Breast epithelium (tissue), 4 donors: ENCODE measurements at places on chromosomes 12 and 14. TPM values are rescaled to one million over a fixed set of nuclear protein-coding genes. Genes with fewer than 3 reads are reported as not detected.

- no peaks in the 10 kb centered on the region for H3K4me1 ChIP-seq
- no peaks in the 10 kb centered on the region for H3K36me3 ChIP-seq
- DNase-seq: no peak
- H3K27ac ChIP-seq: no peak overlapping the region
- no peaks in the 10 kb centered on the region for H3K27me3 ChIP-seq
Measured at GRCh38 chr12:31008961-31009840, 64.5 kb upstream of the DDX11 start.

KCNK13 gene
- 0.59 TPM for total RNA-seq

GRCh38 chr12:47312808-47313426, 233.2 kb upstream of the AMIGO2 start:
- H3K4me1 ChIP-seq: no peaks in the 10 kb centered on the region
- no peak overlapping the region for H3K27ac ChIP-seq
- H3K36me3 ChIP-seq: no peaks in the 10 kb centered on the region

- H3K27ac ChIP-seq: no peak overlapping the region
- no peak for DNase-seq
- no peak overlapping the region for H3K4me3 ChIP-seq
- no peaks in the 10 kb centered on the region for H3K27me3 ChIP-seq
Measured at GRCh38 chr12:34297126-34297789, 275.0 kb downstream of the ALG10 start.

LRRK2 gene
- total RNA-seq: 13.5 TPM

DNA sequence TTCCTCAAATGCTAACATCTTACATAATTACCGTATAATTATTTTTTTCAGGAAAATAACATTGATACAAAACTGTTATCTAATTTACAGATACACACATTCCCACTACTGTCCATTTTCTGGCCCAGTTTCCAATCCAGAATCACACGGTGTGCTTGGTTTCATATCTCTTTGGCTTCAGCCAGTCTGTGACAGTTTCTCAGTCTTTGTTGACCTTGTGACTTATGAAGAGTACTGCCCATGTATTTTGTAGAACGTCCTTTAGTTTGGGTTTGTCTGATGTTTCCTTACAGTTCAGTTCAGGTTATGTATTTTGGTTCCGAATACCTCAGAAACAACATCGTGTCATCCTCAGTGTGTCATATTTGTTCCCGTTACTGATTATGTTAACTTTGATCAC, 16.2 kb downstream of the RXYLT1 start:
- H3K4me3 ChIP-seq: no peak overlapping the region
- H3K4me1 ChIP-seq: no peaks in the 10 kb centered on the region
- H3K36me3 ChIP-seq: no peaks in the 10 kb centered on the region
- H3K27me3 ChIP-seq: no peaks in the 10 kb centered on the region
- DNase-seq: no peak
- H3K27ac ChIP-seq: no peak overlapping the region

TEX22 gene
- 0.59 TPM for total RNA-seq

GRCh38 chr14:44112774-44113460, 394.2 kb downstream of the FSCB start:
- no peak for DNase-seq
- H3K36me3 ChIP-seq: no peaks in the 10 kb centered on the region
- H3K4me3 ChIP-seq: no peak overlapping the region
- H3K27me3 ChIP-seq: no peaks in the 10 kb centered on the region
- H3K4me1 ChIP-seq: no peaks in the 10 kb centered on the region
- H3K27ac ChIP-seq: no peak overlapping the region

DRAM1 gene
- total RNA-seq: 31.2 TPM

- no peaks in the 10 kb centered on the region for H3K4me1 ChIP-seq
- H3K27me3 ChIP-seq: no peaks in the 10 kb centered on the region
- no peaks in the 10 kb centered on the region for H3K36me3 ChIP-seq
Measured at GRCh38 chr12:75481013-75481705, 604 bp downstream of the GLIPR1 start.

DNA sequence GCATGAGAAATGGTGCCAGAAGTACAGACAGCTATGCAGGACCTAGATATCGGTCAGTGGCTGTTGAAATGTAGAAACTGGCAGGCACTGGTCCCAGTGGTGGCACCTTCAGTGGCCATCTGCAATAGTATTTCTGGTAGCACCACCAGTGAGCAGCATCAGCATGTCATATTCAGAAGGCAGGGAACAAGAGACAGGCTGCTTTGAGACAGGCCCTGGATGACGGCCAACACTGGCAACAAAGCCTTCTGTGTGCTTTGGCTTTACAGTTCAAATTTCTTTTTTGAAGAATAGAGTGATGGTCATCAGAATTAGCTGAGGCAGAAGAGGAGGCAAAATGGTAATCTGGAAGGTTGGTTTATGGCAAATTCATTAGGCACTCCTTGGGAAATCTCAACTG, 273.4 kb upstream of the SLC16A7 start:
- H3K4me3 ChIP-seq: no peak overlapping the region
- DNase-seq: no peak
- no peaks in the 10 kb centered on the region for H3K4me1 ChIP-seq
- no peak overlapping the region for H3K27ac ChIP-seq
- no peaks in the 10 kb centered on the region for H3K27me3 ChIP-seq

ITFG2 gene
- 22.2 TPM for total RNA-seq

GRCh38 chr12:92049403-92049802, 96.2 kb downstream of the BTG1 start:
- no peaks in the 10 kb centered on the region for H3K4me1 ChIP-seq
- H3K36me3 ChIP-seq: no peaks in the 10 kb centered on the region
- H3K27ac ChIP-seq: no peak overlapping the region
- no peak overlapping the region for H3K4me3 ChIP-seq
- no peak for DNase-seq

KLHDC2 gene
- 88.5 TPM for total RNA-seq

DNA sequence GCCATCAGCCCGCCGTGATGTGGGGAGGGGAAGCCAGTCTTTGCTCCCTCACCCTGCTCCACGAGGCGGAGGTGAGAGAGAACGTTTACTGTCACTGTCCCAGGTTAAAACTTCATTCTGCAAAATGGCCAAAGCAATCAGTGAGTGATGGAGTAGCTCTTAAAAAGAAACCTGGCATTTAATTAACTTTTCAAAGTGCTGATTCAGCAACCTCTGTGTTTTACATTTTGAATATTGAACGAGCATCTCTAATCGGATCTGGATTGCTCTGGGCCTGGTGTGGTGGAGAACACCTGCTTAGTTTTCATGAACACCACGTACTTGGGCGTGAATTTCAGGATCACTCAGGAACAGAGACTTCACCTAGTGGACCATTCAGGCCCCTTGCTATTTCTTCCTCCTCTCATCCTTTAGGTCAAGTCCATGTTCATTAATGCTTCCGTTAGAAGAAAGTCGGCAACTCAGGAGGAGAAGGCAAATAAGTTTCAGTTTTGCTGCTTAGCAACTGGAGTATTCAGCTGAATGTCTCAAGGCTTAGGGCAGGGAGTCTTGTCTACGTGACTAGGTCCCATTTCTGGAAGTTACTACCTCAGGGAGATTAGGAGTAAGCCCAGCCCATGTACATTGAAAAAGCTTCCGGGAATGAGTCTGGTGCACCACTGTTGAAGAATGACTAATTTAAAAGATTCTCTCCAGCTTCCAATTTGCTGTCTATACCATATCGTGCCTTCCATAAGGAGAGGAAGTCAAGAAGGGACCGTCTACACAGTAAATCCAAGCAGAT, 68.2 kb downstream of the IFT43 start:
- no peaks in the 10 kb centered on the region for H3K27me3 ChIP-seq
- H3K27ac ChIP-seq: no peak overlapping the region
- no peak for DNase-seq
- H3K36me3 ChIP-seq: no peaks in the 10 kb centered on the region
- no peak overlapping the region for H3K4me3 ChIP-seq

DHRS1 gene
- 21.9 TPM for total RNA-seq

POTEG gene
- total RNA-seq: not detected

GRCh38 chr14:89167705-89168104, 249.3 kb downstream of the FOXN3 start:
- no peak overlapping the region for H3K27ac ChIP-seq
- no peak overlapping the region for H3K4me3 ChIP-seq
- no peaks in the 10 kb centered on the region for H3K27me3 ChIP-seq
- no peaks in the 10 kb centered on the region for H3K4me1 ChIP-seq
- DNase-seq: no peak

WIF1 gene
- total RNA-seq: 23.4 TPM

GRCh38 chr14:74389980-74390379, 36.0 kb downstream of the SYNDIG1L start:
- DNase-seq: no peak
- H3K4me1 ChIP-seq: no peaks in the 10 kb centered on the region
- H3K36me3 ChIP-seq: no peaks in the 10 kb centered on the region
- no peak overlapping the region for H3K4me3 ChIP-seq
- no peak overlapping the region for H3K27ac ChIP-seq

GRCh38 chr12:2312770-2313169, 260.0 kb downstream of the CACNA1C start:
- DNase-seq: no peak
- no peaks in the 10 kb centered on the region for H3K36me3 ChIP-seq
- H3K27me3 ChIP-seq: no peaks in the 10 kb centered on the region
- H3K4me1 ChIP-seq: no peaks in the 10 kb centered on the region

- H3K36me3 ChIP-seq: no peaks in the 10 kb centered on the region
- no peak overlapping the region for H3K27ac ChIP-seq
- no peak overlapping the region for H3K4me3 ChIP-seq
- H3K27me3 ChIP-seq: no peaks in the 10 kb centered on the region
- no peaks in the 10 kb centered on the region for H3K4me1 ChIP-seq
Measured at GRCh38 chr12:125533434-125534029, 468.3 kb downstream of the AACS start.

DNA sequence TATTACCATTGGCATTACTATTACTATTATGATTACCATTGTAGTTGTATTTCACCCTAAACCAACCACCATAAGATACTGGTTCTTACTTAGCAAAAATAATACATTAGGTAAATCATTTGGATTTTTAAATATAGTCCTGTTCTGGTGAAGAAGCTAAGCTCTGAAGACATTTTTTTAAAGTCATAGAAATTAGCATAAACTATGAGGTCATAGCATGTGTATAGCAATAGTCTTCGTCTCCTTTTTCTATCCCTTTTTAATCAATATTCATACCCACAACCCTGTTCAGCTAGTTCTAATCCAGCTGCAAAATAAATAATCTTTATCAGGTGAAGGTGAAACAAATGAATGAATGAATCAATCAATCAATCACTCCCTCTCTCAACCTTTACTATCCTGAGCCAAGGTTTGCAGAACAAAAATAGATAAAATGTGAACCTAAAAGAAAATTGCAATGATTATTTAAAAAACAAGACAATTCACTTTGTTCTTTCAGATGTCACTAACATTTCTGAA, 134.5 kb downstream of the STXBP6 start:
- no peaks in the 10 kb centered on the region for H3K36me3 ChIP-seq
- no peaks in the 10 kb centered on the region for H3K4me1 ChIP-seq
- H3K27ac ChIP-seq: no peak overlapping the region
- no peak overlapping the region for H3K4me3 ChIP-seq

DNA sequence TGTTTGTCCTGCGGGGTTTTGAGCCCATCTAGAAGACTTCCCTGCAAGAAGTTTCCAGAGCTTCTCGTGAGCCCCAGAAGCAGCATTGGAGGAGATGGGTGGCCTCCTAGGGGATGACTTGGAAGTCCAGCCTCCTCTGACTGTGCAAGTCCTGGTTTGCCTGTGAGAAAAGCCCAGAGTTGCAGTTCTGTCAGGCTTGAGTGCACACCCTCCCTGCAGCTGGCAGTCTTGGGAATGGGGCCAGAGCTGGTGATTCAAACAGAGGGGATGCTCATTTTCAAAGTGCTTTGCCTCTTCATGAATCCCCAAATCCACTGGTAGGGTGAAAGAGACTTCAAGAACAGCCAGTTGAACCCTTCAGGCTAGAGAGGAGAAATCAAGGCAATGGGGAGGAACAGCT, 3.9 kb upstream of the PPP1R1A start:
- no peak overlapping the region for H3K27ac ChIP-seq
- DNase-seq: no peak
- H3K4me3 ChIP-seq: no peak overlapping the region
- no peaks in the 10 kb centered on the region for H3K4me1 ChIP-seq
- no peaks in the 10 kb centered on the region for H3K27me3 ChIP-seq
- no peaks in the 10 kb centered on the region for H3K36me3 ChIP-seq

- no peaks in the 10 kb centered on the region for H3K27me3 ChIP-seq
- DNase-seq: no peak
- no peaks in the 10 kb centered on the region for H3K36me3 ChIP-seq
- no peak overlapping the region for H3K4me3 ChIP-seq
Measured at GRCh38 chr12:44224399-44225148, 388.7 kb downstream of the TMEM117 start.

GALNT8 gene
- 2.7 TPM for total RNA-seq

EPYC gene
- not detected for total RNA-seq

DNA sequence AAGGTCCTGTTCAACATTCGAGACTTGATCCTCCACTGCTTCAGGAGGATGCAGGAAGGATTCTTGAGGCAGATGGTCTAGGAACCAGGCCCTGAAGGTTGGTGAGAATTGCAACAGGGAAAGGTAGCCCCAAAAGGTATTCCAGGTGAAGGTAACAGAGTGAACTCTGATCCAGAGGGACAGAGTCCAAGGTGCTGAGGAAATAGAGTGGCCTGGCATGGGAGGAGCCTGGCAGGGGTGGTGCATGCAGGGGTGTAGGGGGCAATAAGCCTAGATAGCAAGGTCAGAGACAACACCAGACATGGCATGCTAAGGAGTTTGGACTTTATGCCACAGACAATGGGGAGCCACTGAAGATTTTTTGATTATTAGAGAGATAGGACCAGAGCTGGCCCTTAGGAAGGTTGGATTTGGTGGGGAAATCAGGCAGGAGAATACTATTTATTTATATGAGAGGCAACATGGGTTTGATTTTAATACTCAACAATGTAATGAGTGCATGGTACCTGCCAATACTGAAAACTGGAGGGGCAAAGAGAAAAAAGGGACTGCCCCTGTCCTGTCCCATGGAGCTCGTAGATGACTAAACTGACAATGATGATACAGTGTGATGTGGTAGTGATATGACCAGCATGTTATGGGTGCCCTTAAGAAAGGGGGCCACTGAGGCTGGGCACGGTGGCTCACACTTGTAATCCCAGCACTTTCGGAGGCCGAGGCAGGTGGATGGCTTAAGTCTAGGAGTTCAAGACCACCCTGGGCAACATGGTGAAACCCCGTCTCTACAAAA, 50.5 kb upstream of the TMED10 start:
- no peaks in the 10 kb centered on the region for H3K36me3 ChIP-seq
- no peak overlapping the region for H3K4me3 ChIP-seq
- no peak for DNase-seq
- peaks cover 5% of the 10 kb centered on the region for H3K4me1 ChIP-seq
- H3K27me3 ChIP-seq: no peaks in the 10 kb centered on the region
- H3K27ac ChIP-seq: no peak overlapping the region

- H3K4me3 ChIP-seq: no peak overlapping the region
- H3K27me3 ChIP-seq: no peaks in the 10 kb centered on the region
- no peaks in the 10 kb centered on the region for H3K36me3 ChIP-seq
- no peaks in the 10 kb centered on the region for H3K4me1 ChIP-seq
Measured at GRCh38 chr12:8559676-8560075, 19.0 kb upstream of the CLEC4E start.

GPRC5D gene
- not detected for total RNA-seq

GRCh38 chr14:29738056-29738455, 189.6 kb downstream of the PRKD1 start:
- no peaks in the 10 kb centered on the region for H3K4me1 ChIP-seq
- no peaks in the 10 kb centered on the region for H3K36me3 ChIP-seq
- DNase-seq: no peak
- H3K27me3 ChIP-seq: no peaks in the 10 kb centered on the region
- H3K4me3 ChIP-seq: no peak overlapping the region

- no peaks in the 10 kb centered on the region for H3K27me3 ChIP-seq
- DNase-seq: no peak
- H3K4me1 ChIP-seq: no peaks in the 10 kb centered on the region
- H3K27ac ChIP-seq: no peak overlapping the region
- H3K4me3 ChIP-seq: no peak overlapping the region
- no peaks in the 10 kb centered on the region for H3K36me3 ChIP-seq
Measured at GRCh38 chr12:124632519-124632984, 65.1 kb upstream of the NCOR2 start.
